Activated naive CD8-positive, alpha-beta T cell treated with anti-CD3 and anti-CD28 coated beads for 36 hours (primary cell): ENCODE measurements at places on chromosomes 3 and 15.

- no peak overlapping the region for H3K27ac ChIP-seq
- H3K4me3 ChIP-seq: no peak overlapping the region
- peaks cover 19% of the 10 kb centered on the region for H3K4me1 ChIP-seq
- DNase-seq: no peak
Measured at GRCh38 chr3:177813322-177813721, 616.0 kb upstream of the TBL1XR1 start.

GRCh38 chr3:129587566-129588210 is 18.8 kb downstream of the PLXND1 start:
- peaks cover 8% of the 10 kb centered on the region for H3K27me3 ChIP-seq
- H3K4me1 ChIP-seq: no peaks in the 10 kb centered on the region
- H3K4me3 ChIP-seq: no peak overlapping the region
- no peak overlapping the region for H3K27ac ChIP-seq
- H3K36me3 ChIP-seq: no peaks in the 10 kb centered on the region

DNA sequence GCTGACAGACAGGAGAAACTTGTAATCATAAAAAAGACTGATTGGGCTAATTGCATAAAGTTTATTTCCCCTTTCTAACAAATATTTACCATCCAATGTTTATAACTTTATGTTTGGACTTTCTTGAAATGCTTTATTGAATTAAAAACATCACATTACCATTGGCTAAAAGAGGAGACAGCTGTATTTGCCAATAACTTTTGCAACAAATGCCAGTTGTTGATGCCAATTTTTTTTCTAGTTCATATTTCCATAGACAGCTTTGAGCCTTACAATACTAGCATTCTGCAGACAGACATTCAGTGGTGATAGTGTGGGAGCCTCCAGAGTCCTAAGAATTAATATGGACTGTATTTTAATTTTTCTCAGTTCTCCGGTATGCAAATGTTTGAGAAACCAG is 198.4 kb downstream of the ADAMTS17 start:
- H3K4me3 ChIP-seq: no peak overlapping the region
- H3K4me1 ChIP-seq: peaks cover 5% of the 10 kb centered on the region
- H3K27ac ChIP-seq: no peak overlapping the region
- DNase-seq: no peak
- peaks cover 13% of the 10 kb centered on the region for H3K36me3 ChIP-seq

GRCh38 chr3:172126741-172127140 is 87.4 kb downstream of the FNDC3B start:
- H3K4me1 ChIP-seq: peaks cover 26% of the 10 kb centered on the region
- peaks cover 33% of the 10 kb centered on the region for H3K36me3 ChIP-seq
- H3K27me3 ChIP-seq: no peaks in the 10 kb centered on the region

DNA sequence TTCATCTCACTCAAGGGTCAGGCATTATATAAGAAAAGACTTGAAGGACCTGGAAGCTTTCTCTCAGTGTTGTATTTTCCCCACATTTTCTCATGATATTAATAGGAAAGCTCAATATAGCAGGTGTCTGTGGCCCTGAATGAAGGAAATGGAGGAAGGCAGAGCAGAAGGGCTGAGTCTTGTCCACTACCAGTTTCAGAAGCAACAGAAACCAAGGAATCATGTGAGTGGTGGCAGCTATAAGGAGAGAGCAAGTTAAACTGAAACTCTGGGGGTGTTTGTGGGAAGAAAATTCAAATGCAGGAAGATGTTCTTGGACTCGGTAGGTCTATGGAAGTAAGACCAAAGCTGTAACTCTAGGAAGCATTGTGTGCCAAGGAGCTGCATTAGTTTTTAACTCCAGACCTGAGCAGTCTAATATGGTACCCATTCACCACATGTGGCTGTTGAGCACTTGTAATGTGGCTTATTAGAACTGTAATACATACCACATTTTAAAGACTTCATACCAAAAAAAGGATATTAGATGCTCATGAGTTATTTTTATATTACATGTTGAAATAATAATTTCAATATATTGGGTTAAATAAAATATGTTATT is 278.8 kb upstream of the GADL1 start:
- no peak for DNase-seq
- H3K27ac ChIP-seq: no peak overlapping the region
- no peaks in the 10 kb centered on the region for H3K36me3 ChIP-seq
- H3K4me3 ChIP-seq: no peak overlapping the region

GRCh38 chr3:13040361-13041074 is 32.7 kb downstream of the IQSEC1 start:
- H3K27ac ChIP-seq: no peak overlapping the region
- H3K36me3 ChIP-seq: no peaks in the 10 kb centered on the region
- H3K27me3 ChIP-seq: no peaks in the 10 kb centered on the region
- peak; percentile 61 for DNase-seq
- no peak overlapping the region for H3K4me3 ChIP-seq

GRCh38 chr3:123489400-123490004 is 40.6 kb upstream of the ADCY5 start:
- no peaks in the 10 kb centered on the region for H3K4me1 ChIP-seq
- no peaks in the 10 kb centered on the region for H3K27me3 ChIP-seq
- no peak overlapping the region for H3K27ac ChIP-seq

GRCh38 chr15:50953302-50953701 is 44.8 kb downstream of the AP4E1 start:
- no peak overlapping the region for H3K27ac ChIP-seq
- peaks cover 87% of the 10 kb centered on the region for H3K36me3 ChIP-seq
- no peaks in the 10 kb centered on the region for H3K4me1 ChIP-seq

DNA sequence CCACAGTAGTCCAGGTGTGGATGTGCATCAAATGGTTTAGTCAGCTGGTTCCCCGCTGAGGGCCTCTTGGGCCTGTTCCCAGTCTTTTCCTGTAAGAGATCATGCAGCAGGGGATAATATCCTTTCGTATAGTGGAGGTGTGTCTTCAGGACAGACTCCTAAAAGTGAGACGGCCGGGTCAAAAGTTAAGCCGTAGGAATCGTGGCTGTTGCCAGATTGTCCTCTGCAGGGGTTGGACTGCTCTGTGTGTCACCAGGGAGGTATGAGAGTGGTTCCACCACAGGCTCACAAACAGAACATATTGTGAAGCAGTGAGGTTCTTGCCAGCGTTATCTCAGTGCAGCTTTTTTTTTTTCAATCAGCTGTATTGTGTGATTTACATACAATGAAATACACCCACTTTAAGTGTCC is 95.0 kb downstream of the VGLL4 start:
- no peak for DNase-seq
- H3K4me3 ChIP-seq: no peak overlapping the region
- H3K36me3 ChIP-seq: peaks cover 50% of the 10 kb centered on the region
- no peaks in the 10 kb centered on the region for H3K27me3 ChIP-seq

GRCh38 chr3:59655418-59656015 is 605.7 kb upstream of the CFAP20DC start:
- no peak overlapping the region for H3K27ac ChIP-seq
- H3K4me1 ChIP-seq: no peaks in the 10 kb centered on the region
- no peaks in the 10 kb centered on the region for H3K27me3 ChIP-seq
- no peaks in the 10 kb centered on the region for H3K36me3 ChIP-seq
- no peak overlapping the region for H3K4me3 ChIP-seq

DNA sequence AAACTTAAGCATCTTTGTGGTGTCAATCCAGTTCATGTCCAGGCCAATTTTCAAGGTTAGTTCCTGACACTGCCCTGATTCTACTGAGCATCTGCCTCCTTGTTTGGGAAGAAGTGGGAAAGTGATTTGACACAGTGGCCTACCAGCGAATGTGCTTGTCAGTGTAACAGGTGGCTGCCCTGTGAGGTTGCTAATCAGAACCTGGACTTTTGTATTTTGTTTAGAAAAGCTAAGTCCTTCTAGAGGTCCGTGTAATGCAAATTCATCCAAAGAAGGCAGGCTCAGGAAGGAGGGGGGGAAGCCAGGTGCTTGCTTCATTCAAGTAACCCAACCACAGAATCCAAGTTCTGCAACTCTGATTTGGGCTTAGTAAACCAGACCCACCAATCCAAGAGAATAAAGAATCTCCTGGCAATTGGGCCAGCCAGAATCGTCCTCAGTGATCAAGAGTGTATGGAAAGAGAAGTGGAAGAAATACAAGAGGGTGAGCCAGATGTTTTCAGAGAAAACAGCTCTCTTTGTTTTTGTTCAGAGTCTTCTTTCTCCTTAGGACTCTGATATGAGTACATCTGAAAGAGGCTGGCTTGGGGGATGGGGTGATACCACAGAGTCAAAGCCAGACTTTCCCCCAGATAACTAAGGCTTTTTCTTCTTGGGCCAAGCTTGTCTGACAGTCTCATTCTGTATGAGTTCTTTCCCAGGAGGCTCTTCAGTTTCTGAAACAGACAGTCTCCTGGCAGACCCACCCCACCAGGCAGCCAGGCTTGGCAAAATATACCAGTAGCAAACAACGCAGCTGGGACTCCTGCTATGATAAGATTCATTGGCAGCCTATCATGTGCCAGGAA is 508.9 kb upstream of the TBL1XR1 start:
- H3K36me3 ChIP-seq: no peaks in the 10 kb centered on the region
- DNase-seq: no peak
- no peak overlapping the region for H3K27ac ChIP-seq

- H3K27me3 ChIP-seq: peaks cover 33% of the 10 kb centered on the region
- peak overlapping the region; percentile 14 for H3K27ac ChIP-seq
- peaks cover 11% of the 10 kb centered on the region for H3K4me1 ChIP-seq
- no peak overlapping the region for H3K4me3 ChIP-seq
- no peaks in the 10 kb centered on the region for H3K36me3 ChIP-seq
Measured at GRCh38 chr15:22253676-22254408, 173.5 kb downstream of the OR4M2 start.

GRCh38 chr15:44812029-44812517 is 75.7 kb downstream of the TRIM69 start:
- H3K27me3 ChIP-seq: peaks cover 3% of the 10 kb centered on the region
- H3K27ac ChIP-seq: no peak overlapping the region
- no peak overlapping the region for H3K4me3 ChIP-seq
- no peak for DNase-seq

- H3K27ac ChIP-seq: peak overlapping the region; percentile 89
- peak; percentile 81 for DNase-seq
- peaks cover 19% of the 10 kb centered on the region for H3K4me1 ChIP-seq
- no peaks in the 10 kb centered on the region for H3K27me3 ChIP-seq
- peaks cover 22% of the 10 kb centered on the region for H3K36me3 ChIP-seq
- peak overlapping the region; percentile 82 for H3K4me3 ChIP-seq
Measured at GRCh38 chr15:90902040-90902839, 862 bp upstream of the MAN2A2 start.

- H3K36me3 ChIP-seq: peaks cover 21% of the 10 kb centered on the region
- peaks cover 32% of the 10 kb centered on the region for H3K4me1 ChIP-seq
- DNase-seq: no peak
- peak overlapping the region; percentile 81 for H3K27ac ChIP-seq
- peaks cover 3% of the 10 kb centered on the region for H3K27me3 ChIP-seq
Measured at GRCh38 chr3:100087198-100087597, 27.1 kb downstream of the FILIP1L start.

DNA sequence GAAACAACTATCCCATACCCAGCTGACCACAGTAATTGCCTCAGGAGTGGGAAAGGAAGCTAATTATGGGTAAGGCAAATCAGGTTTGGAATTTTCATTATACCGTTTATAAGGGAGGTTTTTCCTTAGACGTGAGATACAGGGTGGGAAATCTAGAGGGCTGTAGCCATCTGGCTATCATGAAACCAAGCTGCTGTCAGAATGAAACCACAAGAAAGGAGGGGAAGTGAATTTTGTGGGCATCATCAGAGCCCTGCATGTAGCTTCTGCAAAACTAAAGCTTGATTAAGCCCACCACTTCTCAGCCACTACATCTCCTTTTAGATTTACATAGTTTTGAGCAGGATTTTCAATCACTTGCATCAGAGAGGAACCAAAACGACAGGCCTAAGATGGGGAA is 893.5 kb downstream of the TUSC7 start:
- no peaks in the 10 kb centered on the region for H3K36me3 ChIP-seq
- no peak overlapping the region for H3K4me3 ChIP-seq
- DNase-seq: no peak
- H3K27ac ChIP-seq: no peak overlapping the region

DNA sequence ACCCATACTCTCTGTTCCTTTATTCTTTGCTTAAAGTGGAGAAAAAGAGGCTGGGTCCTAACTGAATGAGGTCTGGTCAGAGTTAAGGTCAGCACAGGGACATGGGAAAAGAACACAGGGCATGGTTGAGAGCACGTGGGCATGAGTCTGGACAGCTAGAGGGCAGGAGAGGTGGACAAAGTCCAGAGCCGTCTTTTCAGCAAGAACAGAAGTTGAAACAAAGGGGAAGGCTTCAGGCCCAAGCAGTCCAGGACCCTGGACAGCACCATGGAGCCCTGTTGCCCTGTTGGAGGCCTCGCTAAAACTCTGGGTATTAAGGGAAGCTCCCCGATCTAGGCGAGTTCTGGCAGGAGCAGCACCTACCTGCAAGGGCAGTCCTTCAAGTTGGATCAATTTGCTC is 50.7 kb downstream of the XYLB start:
- H3K27ac ChIP-seq: no peak overlapping the region
- peaks cover 45% of the 10 kb centered on the region for H3K36me3 ChIP-seq
- DNase-seq: no peak
- H3K27me3 ChIP-seq: no peaks in the 10 kb centered on the region
- no peaks in the 10 kb centered on the region for H3K4me1 ChIP-seq

DNA sequence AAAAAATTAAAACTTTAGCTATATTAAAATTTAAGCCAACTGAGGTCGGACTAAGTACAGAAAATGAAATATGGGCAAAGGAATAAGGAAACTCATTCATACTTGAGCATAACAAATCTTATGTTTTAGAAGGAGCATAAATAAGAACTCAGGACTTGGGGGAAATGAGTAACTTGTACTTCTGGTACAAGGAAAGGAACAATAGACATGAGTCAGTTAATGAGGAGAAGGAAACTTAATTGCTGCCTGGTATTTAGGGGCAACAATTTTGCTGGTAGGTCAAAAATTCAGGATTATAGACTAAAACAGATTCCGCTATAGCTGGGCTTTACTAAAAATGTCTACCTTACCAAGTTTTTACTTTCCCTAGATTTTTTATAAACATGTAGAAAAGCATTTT is 113.1 kb downstream of the MYO5A start:
- no peak overlapping the region for H3K4me3 ChIP-seq
- peaks cover 3% of the 10 kb centered on the region for H3K36me3 ChIP-seq
- H3K27me3 ChIP-seq: no peaks in the 10 kb centered on the region

DNA sequence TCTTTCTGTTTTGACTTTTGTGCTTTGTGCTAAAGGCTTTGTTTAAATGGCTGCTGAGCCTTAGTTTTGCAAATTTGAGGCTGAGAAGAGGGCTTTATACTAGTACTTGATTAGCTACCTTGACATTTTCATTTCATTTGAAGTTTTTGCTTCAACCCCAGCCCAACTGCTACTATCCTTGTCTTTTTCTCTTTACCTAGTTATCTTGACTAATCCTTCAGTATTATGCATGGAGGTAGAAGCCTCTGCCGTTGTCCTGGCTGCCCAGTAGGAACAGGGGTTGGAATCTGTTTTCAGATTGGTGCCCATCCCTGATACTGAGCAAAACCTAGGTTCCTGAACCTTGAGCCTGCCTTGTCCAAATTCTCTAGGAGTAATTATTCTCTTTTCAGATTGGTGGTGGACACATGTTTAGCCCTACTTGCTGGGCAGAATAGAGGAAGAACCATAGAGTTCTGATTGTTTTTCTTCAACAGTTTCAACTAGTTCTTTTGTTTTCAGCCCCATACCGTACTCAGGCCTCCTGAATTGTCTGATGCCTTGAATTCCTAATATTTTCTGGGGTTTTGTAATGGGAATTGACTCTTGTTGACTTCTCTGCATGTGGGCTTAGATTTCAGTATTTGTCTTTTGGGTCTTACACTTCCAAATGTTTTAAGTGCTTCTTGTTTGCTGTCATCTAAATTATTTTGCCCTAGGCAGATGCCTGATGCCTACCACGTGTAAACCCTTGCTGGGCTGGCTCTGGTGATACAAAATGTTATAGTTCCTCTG is 143.2 kb downstream of the DOCK3 start:
- H3K27ac ChIP-seq: no peak overlapping the region
- H3K36me3 ChIP-seq: no peaks in the 10 kb centered on the region
- no peaks in the 10 kb centered on the region for H3K27me3 ChIP-seq
- no peak overlapping the region for H3K4me3 ChIP-seq
- peaks cover 8% of the 10 kb centered on the region for H3K4me1 ChIP-seq
